ENCODE measurements at places on chromosomes 3 and 15.

GRCh38 chr3:63874769-63875168, 11.1 kb downstream of the ATXN7 start:
- DNase-seq = no peak

- DNase-seq = no peak
Measured at GRCh38 chr3:10259036-10259435, 10.8 kb downstream of the TATDN2 start.

DNA sequence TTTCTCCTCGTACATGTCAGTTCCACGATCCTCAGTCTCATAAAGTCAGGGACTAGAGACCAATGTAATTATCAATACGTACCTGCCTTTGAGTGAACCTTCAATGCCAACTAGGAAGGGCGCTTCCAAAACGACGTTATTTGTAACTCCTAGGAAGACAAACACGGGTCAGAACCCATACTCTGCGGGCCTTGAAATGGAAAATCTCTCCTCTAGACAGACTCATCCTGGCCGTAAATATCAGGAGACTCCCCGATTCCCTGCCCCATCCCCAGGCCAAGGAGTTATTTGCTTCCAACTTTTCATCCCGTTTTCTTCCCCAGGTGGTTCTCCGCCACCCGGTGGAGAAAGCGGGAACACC, 578 bp downstream of the OIP5 start:
- no peak for DNase-seq

DNA sequence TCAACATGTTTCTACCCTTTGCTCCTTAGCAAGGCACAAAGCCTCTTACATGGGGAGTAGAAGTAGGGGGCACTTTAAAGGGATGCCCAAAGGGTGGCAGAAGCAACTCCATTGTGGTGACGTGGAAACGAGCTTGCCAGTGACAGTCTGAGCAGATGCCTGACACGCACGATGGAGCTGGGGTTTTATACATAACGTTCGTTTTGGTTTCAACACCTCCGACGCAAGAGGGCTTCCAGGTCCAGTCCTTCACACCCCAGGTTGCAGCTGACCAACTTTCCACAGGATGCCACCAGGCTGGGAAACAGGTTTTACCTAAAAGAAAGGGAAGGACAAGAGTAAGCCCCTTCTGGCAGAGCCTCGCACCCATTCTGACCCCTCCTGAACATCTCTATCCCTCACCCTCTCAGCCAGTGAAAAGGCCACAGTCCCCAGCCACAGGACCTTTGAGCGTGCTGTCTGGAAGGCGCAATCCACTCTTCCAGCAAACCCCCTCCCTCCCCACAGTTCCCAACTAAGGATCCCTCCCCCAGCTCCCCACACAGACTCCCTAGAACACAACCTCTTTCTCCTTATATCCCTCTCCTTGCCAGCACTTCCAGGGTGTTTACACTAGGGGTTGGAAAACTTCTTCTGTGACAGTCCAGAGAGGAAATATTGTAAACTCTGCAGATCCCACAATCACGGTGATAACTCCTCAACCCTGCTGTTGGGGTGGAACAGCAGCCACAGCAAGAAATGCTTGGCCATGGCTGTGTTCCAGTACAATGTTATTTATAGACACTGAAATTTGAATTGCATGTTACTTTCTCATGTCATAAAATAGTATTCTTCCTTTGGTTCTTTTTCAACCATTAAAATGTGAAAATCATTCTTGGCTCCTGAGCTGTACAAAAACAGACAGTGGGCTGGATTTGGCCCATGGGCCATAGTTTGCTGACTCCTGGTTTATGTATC, 36.2 kb downstream of the FAM174B start:
- DNase-seq = no peak

GRCh38 chr15:66692391-66692790, 9.6 kb upstream of the SMAD6 start:
- DNase-seq = no peak

DNA sequence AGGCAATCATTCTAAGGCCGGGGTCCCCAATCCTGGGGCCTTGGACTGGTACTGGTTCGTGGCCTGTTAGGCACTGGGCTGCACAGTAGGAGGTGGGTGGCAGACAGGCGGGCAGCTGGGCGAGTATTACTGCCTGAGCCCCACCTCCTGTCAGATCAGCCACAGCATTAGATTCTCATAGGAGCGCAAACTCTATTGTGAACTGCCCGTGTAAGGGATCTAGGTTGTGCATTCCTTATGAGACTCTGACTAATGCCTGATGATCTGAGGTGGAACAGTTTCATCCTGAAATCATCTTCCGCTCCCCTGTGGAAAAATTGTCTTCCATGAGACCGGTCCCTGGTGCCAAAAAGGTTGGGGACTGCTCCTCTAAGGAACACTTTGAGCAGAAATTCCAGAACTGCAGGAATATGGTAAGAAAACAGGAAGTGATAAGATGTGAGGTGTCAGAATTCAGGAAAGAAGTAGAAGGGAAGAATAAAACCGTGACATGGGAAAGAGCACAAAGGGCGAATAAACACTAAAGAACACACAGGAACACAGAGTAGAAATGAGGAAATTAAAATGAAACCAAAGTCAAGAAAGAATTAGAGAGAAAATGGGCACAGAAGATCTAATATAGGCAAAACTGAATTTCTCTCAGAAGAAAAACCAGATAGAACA, 57.6 kb downstream of the PDCD6IP start:
- DNase-seq = no peak

DNA sequence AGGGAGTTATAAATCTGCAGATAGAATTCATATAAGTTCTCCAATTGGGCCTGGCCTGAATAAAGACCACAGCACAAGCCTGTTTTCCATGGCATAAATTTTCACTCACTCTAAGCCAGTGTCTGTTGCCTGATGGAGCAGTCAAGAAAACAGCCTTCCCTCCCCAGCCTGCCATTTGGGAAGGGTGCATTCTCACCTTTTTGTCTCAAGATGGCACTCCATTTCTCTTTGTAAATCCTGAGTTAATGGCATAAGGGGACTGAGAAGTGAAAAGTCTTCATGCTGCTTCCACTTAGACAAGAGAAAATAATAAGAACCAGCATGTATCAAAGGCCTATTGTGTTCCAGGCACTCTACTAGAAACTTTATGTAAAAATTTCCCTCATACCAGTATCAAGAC, 115.6 kb upstream of the MANF start:
- DNase-seq = no peak

- DNase-seq = no peak
Measured at GRCh38 chr3:102614585-102614984, 179.8 kb downstream of the ZPLD1 start.

DNA sequence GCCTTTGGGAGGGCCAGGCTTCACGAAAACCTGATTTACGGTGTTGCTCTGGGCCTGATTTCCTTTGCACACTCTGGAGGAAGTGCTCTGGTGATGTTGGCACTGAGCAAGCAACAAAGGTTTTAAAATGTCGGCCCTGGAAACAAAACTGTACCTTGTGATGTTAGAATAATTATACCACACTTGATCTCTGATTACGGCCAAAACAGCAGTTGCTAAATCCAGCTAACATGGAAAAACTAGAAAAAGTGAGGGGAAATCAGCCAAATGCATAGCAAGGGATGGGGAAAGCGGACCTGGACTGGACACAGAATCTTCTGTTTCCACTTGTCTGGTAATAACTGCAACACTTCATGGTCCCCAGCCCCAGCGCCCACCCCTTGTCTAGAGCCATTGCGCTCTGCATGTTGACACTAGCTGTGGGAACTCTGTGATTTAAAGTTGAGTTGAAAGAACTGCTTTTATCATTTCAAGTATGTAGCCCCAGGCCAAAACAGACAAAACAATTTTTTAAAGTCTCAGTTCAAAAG, 120.1 kb downstream of the VGLL4 start:
- no peak for DNase-seq

DNA sequence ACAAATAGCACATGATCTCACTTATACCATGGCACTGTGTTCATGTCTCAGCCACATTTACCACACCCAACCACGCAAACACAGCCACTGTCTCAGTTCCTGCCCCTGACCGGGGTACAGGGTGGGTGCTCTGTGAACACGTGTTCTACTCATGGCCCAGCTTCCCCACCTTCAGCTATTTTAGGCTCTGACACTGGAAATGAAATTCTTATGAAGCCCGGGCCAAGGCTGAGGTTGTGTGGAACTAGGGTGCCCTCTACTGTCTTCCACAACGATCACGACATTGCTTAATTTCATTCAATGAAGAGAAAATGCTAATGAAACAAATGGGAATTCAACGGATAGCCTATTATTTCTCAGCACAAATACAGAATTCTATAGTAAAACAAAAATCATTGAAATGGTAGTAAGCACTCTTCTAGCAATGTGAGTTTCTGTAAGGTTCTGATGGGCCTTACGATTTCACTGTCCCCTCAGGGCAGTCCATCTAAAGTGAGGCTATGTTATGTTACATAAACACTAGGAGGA, 2.1 kb upstream of the GABRA5 start:
- no peak for DNase-seq

GRCh38 chr15:63323798-63324563, 46.6 kb downstream of the APH1B start:
- no peak for DNase-seq

- no peak for DNase-seq
Measured at GRCh38 chr3:71998995-71999673, 214.2 kb upstream of the PROK2 start.

- no peak for DNase-seq
Measured at GRCh38 chr3:134803051-134803505, 8.0 kb downstream of the EPHB1 start.

GRCh38 chr3:139301183-139301582, 42.6 kb upstream of the MRPS22 start:
- no peak for DNase-seq

GRCh38 chr3:54954521-54954920, 26.7 kb upstream of the LRTM1 start:
- no peak for DNase-seq

GRCh38 chr15:40441565-40442531, 1.1 kb downstream of the BAHD1 start:
- no peak for DNase-seq

- DNase-seq = no peak
Measured at GRCh38 chr15:58038426-58039078, 27.0 kb downstream of the ALDH1A2 start.

GRCh38 chr3:179432021-179432420, 19.2 kb downstream of the GNB4 start:
- no peak for DNase-seq

GRCh38 chr15:77966540-77967234, 110.8 kb downstream of the TBC1D2B start:
- no peak for DNase-seq

- no peak for DNase-seq
Measured at GRCh38 chr3:186953011-186953487, 22.7 kb downstream of the ST6GAL1 start.

GRCh38 chr3:169390741-169391305, 272.7 kb downstream of the MECOM start:
- DNase-seq = no peak

- DNase-seq = no peak
Measured at GRCh38 chr15:69346112-69346511, 47.4 kb downstream of the PAQR5 start.

DNA sequence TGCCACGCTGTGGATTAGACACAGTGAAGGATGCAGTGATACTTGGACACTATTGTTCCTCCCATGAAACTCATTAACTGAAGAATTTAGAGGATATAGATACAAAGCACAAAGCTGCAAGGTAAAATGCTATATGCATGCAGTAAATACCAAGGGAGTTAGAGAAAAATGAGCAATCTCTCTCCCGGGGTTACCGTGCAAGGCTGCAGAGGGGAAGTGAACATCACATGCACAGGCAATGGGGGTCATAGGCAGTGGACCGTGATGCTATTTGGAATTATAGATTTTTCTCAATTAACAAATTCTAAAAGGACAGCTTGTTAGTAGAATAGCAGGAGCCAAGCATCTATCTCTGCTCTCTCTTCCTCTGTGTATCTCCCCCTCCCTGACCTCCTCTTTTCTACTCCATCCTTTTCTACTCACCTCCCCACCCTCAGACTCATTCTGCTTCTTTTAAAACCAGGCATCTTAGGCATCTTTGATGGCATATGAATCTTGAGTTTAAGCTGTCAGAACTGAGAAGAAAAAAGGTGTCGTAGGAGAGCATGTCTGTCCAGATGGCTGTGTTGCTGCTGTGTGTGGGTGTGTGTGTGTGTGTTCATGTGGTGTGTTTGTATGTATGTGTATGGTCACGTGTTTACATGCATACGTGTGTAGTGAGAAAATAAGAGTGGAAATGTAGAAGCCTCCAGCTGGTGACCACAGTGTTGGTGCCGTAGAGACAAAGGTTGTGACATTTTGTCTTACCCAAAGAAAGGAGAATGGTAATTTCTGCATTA, 339.0 kb downstream of the EPHB1 start:
- no peak for DNase-seq
